ENCODE measurements at places on chromosomes 16 and 17.

DNA sequence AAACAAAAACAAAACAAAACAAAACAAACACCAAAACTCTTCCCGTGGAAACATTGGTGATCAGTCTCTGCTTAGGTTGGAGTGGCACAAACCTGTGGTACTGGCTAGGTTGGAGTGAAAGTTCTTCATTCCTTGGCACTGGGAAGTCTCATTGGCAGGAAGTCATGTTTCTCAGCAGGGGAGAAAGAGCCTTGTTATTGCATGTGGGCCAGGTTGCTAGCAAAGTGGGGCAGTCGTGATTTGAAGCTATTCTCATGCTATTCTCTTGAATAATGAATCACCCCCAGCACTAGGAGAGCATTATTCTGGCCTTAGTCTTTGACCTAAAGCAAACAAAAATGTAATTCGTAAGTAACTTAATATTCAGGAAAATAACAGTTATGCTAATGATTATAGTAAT is 24.3 kb upstream of the B4GALNT2 start:
- DNase-seq = no peak

- DNase-seq = no peak
Observed at GRCh38 chr17:63703029-63703428, 3.1 kb upstream of the LIMD2 start.

- no peak for DNase-seq
Observed at GRCh38 chr16:73949574-73950320, 346.9 kb upstream of the PSMD7 start.

DNA sequence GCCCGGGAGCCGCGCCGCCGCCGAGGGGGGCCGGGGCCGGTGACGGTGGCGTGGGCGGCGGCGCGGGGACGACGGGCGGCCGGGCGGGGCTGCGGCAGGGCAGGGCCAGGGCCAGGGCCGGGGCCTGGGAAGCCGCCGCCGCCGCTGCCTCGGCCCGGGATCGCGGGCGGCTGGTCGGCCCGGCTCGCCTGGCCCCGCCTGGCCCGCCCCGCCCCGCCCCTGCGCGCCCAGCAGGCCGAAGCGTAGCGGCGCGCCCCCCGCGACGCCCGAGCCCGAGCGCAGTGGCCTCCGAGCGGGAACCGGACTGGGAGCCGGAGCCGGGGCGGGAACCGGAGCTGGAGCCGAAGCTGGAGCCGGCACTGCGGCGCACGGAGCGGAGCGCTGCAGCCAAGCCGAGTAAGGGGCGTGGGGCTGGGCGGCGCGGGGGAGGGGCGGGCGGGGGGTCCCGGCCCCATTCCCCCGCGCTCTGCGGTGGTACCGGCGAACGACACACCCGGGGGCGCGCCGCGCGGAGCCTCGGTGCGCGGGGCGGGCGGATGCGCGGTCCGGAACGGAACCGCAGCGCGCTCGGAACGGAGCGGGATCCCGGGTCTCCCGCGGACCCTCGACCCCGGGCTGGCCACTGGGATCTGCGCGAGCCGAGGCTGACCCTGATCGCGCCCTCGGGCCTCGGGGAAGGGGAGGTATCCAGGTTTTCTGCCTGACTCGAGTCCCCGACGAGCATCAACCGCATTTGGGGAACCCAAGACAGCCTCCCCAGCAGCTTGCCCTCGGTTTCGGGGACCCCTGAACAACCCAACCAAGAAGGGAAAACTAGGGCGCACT is at the start of gene BEAN1:
Gene BEAN1 (plus strand): TSS at position 260 of the 825 bp plus-strand sequence. CDS start 10,382 bp downstream, outside the sequence.
- no peak for DNase-seq

DNA sequence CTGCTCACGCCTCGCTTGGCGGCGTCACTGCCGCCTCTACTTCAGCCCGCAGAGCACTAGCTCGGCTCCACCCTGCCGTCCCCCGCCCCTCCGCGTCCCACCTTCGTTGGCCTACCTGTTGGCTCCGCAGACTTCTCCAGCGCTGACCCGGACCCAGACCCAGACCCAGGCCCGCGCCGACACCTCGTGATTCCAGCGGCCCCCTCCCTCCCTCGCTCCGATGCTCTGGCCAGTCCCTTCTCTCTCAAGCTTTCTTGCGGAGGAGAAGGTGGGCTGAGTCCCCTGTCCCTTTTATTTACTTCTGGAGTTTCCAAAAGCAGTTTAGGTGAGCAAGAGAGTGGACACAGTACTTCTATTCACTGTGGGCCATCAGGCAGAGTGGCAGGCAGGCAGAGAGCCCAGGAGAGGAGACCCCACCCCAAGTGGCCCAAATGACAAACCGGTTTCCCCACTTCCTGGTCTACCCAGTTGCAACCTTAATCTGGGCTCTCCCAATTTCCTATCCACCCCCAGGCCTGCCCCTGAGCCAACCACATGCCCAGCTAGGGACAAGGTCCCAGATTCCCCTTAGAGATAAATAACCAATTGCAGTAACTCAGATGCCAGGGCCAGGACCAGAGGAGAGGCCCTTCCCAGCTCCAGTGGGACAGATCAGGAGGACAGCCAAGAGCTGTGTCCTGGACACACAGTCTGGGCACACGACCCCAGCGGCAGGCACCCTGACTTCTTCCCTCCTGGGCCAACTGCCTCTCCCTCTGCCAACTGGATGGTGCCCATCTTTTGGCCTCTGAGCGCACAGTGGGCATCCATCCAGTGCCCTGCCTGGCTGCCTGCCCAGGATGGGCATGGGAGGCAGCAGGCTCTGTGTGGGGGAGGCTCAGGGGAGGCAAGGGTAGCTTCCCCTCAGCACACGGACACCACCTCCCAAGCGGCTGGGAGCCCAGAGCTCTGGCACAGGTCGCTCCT is 1.2 kb upstream of the SRCIN1 start:
- no peak for DNase-seq

GRCh38 chr17:48488548-48489106 is 42.2 kb downstream of the HOXB1 start:
- DNase-seq = no peak

GRCh38 chr17:17957584-17957916 is 14.7 kb downstream of the TOM1L2 start:
- DNase-seq = no peak

GRCh38 chr16:9820476-9821246 is 361.6 kb downstream of the GRIN2A start:
- DNase-seq = no peak

DNA sequence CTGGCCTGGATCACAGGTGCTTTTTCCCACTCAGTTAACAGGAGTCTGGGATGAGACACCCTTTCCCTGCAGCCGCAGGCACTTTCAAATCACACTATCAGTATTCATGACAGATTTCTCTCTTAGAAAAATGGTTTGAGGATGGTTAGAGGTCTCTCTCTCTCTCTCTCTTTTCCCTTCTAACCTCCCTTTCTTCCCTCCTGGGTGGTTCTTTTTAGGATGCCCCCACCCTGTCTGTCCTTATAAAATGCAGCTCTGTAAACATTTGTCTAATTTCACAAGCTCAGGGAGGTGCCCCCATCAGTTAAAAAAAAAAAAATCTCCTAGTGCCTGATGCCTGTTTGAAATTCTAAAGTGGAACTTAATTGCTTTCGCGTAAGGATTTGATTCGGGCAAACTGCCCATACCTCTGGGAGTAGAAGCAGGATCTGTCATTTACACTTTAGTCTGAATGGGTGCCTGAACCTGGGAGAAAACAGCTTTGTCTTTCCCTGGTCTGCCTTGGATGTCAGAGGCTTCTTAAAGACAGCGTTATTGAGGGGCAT is 158.8 kb downstream of the CCDC182 start:
- no peak for DNase-seq

DNA sequence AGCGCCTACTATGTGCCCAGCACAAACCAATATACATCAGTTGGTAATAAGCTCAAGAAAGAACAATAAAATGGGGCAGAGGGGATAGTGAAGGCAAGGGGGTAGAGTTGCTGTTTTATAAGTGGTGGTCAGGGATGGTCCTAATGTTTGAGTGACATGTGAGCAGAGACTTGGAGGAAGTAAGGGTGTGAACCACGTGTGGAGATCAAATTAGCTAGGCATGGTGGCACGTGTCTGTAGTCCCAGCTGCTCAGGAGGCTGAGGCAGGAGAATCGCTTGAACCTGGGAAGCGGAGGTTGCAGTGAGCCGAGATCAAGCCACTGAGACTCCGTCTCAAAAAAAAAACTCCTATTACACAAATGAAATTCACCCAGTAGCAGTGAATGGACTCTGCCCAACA is 56.5 kb downstream of the IRX6 start:
- no peak for DNase-seq

GRCh38 chr17:40064971-40065768 is 2.4 kb downstream of the THRA start:
- DNase-seq = no peak
